Vein endothelial cell (primary cell): ENCODE measurements at places on chromosomes 3 and 15. TPM values are rescaled to one million over a fixed set of nuclear protein-coding genes. Genes with fewer than 3 reads are reported as not detected.

The GOLGA8Q gene
- total RNA-seq, result 0.33 and 0.48 TPM in 2 replicates

The ANKUB1 gene
- total RNA-seq, result not detected in 2 replicates

The CTDSPL2 gene
- 94.4 and 97.3 TPM in 2 replicates for total RNA-seq

The ADGRG7 gene
- total RNA-seq, result not detected in 2 replicates

The SERPINI2 gene
- total RNA-seq, result not detected in 2 replicates

The CPN2 gene
- not detected in 2 replicates for total RNA-seq

The XPC gene
- total RNA-seq, result 41.5 and 41.8 TPM in 2 replicates

The SNTN gene
- total RNA-seq, result not detected in 2 replicates

The CSK gene
- total RNA-seq, result 51.4 and 60.1 TPM in 2 replicates

The MAP1A gene
- 0.65 and 0.76 TPM in 2 replicates for total RNA-seq

The SPATA12 gene
- 0.33 and 0.48 TPM in 2 replicates for total RNA-seq

The DOCK3 gene
- under 0.01 and 0.19 TPM in 2 replicates for total RNA-seq

The CACNA1D gene
- not detected in 2 replicates for total RNA-seq

The STX19 gene
- not detected in 2 replicates for total RNA-seq

The TUSC7 gene
- total RNA-seq, result not detected in 2 replicates

The LZTFL1 gene
- 10.8 and 14.7 TPM in 2 replicates for total RNA-seq

The A4GNT gene
- not detected in 2 replicates for total RNA-seq

The TRH gene
- total RNA-seq, result not detected in 2 replicates

The PSTPIP1 gene
- total RNA-seq, result not detected in 2 replicates

The FBXL2 gene
- 23.2 and 30.7 TPM in 2 replicates for total RNA-seq

The WDR93 gene
- 0.10 TPM in 1 of 2 replicates, not detected in the other for total RNA-seq

The CCDC39 gene
- total RNA-seq, result 0.10 TPM in 1 of 2 replicates, not detected in the other

The GOLGA8F gene
- not detected in 2 replicates for total RNA-seq

The HESX1 gene
- total RNA-seq, result 0.33 and 0.67 TPM in 2 replicates

The CCR3 gene
- total RNA-seq, result not detected in 2 replicates

The CPNE9 gene
- total RNA-seq, result not detected in 2 replicates

The WDR76 gene
- 10.1 and 28.7 TPM in 2 replicates for total RNA-seq
